ENCODE measurements at places on chromosomes 13 and 19.

DNA sequence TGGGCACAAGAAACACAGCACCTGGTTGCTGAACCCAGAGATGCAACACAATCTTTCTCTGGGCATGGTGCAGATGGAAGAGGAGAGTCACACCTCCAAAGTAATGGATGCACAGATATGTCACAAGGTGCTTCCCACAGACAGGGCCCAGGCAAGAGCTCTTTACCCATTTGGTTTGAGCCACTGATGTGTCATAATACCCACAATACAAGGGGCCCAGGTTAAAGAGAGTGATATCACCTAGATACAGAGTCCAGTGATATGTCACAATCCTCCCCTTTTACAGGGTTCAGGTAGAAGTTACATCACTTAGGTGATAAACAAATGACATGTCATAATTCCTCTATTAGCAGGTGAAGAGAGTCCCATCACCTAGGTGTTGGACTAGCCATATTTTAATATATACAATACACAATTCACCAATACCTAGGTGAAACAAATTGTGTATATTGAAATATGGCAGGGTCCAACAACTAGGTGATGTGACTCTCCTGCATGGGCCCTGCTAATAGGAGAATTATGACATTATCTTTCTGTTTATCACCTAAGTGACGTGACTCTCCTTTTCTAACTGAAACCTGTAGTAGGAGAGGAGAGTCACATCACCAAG is 5.6 kb upstream of the ZNF43 start:
- peaks cover 17% of the 10 kb centered on the region for H3K36me3 ChIP-seq
- H3K4me1 ChIP-seq: peaks cover 2% of the 10 kb centered on the region
- no peak overlapping the region for H3K4me3 ChIP-seq
- H3K27me3 ChIP-seq: no peaks in the 10 kb centered on the region

DNA sequence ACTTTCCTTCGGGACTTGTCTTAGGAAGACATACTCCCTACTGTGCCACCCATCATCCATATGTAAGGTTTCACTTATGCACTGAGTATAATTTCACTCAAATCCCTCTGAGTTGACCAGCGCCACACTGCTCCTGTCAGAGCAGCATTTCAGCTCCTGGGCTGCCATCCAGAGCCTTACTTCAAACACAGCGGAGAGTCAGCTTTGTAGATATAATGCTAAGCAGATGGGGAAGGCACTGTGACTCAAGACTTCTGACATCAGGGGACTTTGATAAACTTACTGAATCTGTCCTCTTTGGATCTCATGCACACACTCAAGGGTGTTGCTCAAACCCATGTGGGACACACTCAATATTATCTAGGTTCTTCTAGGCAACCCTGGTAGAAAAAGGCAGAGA is 34.9 kb downstream of the DOCK9 start:
- H3K27me3 ChIP-seq: no peaks in the 10 kb centered on the region
- no peak overlapping the region for H3K27ac ChIP-seq
- DNase-seq: no peak
- H3K4me3 ChIP-seq: no peak overlapping the region
- no peaks in the 10 kb centered on the region for H3K36me3 ChIP-seq

DNA sequence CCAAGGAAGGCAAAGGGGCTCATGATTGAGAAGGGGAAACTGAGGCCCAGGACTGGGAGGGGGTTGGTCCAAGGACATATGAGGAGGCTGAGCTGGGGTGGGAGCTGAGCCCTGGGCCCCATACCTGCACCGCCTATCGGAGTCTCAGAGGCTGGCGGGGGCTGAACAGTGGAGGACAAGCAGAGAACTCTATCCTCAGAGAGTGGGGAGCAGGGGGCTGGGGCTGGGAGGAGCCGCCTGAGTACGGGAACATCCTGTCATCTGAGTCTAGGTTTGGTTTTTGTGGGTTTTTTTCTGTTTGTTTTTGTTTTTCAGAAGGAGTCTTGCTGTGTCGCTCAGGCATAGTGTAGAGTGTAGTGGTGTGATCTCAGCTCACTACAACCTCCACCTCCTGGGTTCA is 6.2 kb downstream of the ARRDC2 start:
- no peak overlapping the region for H3K4me3 ChIP-seq
- H3K27me3 ChIP-seq: no peaks in the 10 kb centered on the region
- H3K4me1 ChIP-seq: peaks cover 47% of the 10 kb centered on the region

DNA sequence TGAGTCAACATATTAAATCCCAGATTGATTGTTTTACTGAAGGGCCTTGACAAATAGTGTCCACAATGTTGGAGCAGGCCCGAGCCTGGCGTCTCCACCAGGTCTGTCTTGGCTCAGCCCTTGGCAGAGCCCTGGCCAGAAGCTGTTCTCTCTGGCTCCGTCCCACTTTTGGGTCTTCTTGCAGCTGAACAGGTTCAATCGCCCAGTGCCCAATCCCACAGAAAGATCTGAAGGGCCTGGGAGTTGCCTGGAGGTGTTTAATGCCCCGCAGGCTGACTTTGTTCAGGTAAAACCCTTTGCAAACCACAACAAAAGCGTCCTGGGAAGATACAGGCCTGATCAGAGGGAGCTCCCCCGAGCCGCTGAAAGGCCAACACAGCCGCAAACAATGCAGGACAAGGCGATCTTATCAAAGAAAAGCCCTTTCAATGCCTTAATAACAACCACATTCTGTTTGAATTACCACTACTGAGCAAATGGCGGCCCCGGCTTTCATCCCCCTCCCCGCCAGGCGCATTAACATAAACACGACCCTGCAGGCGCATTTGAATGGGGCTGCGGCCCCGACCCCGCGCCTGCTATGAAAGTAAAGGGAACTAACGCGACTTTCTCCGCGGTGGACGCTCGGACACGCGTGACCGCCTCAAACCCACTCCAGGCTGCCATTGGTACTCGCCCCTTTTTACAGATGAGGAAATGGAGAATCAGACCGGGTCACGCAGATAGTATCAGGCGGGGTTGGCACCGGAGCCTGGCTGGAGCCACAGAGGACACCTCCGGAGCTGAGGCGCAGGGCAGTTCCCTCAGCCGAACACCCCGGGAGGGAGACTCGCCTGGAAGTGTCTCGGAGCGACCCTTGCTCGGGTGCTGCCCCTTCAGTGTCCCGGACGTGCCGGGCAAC is 3.1 kb downstream of the CDX2 start:
- H3K27ac ChIP-seq: no peak overlapping the region
- H3K36me3 ChIP-seq: no peaks in the 10 kb centered on the region
- no peak overlapping the region for H3K4me3 ChIP-seq
- H3K4me1 ChIP-seq: peaks cover 19% of the 10 kb centered on the region
- peaks cover 12% of the 10 kb centered on the region for H3K27me3 ChIP-seq

DNA sequence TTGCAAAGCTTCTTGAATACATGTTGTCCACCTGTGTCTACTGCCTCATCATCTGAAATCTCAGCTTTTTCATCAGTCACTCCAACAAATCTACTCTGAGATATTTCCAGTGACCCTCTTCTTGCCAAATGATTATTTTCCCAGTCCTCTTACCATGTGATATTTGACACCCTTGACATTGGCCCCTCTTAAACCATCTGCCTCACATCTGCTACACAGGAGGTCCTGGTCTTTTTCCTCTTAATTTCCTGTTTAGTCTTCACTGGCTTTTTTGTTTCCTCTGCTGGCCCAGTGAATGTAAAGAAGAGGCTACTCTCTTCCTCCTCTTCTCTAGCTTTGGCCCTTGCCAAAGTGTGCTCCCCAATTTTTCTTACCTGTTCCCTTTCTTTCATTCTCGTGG is 218.7 kb downstream of the DNAJC15 start:
- no peak overlapping the region for H3K27ac ChIP-seq
- no peaks in the 10 kb centered on the region for H3K27me3 ChIP-seq

All from thoracic aorta (tissue), 2 donors.